ENCODE measurements at places on chromosomes 2 and 18.

- DNase-seq = no peak
Measured at GRCh38 chr2:156196031-156196430, 136.5 kb downstream of the NR4A2 start.

DNA sequence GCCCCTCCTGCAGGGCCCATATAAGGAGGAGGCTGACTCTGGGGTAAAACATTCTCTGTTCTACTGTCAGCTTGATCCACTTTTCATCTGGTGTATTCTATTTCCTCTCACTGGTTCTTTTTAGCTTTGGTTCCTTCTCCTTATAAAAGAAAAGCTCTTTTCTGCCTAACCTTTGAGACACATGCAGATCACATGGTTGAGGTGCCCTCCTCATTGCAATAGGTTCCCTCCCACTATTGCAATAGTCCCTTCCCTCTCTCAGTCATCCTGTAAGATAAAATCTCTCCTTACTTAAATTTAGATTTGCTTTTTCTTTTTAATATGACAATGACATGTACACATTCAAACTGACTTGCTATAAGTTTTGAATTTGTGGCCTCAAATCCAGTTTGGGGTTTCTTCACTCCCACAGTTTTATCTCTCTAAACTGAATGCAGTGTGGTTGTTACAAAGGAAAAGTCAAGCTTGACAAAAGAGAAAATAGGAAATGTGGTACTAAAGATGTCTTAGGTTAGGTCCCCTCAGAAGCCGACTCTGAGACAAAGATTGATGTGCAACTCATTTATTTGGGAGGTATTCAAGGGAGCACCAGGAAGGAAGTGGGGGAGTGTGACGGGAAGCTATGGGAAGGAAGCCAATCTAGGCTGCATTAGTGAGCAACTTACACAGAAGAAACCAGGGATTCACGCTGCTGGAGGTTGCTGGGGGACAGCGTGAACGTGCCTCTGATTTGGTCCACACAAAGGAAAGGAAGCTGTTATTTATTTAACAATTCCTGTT is 127.6 kb upstream of the LINC00305 start:
- no peak for DNase-seq

DNA sequence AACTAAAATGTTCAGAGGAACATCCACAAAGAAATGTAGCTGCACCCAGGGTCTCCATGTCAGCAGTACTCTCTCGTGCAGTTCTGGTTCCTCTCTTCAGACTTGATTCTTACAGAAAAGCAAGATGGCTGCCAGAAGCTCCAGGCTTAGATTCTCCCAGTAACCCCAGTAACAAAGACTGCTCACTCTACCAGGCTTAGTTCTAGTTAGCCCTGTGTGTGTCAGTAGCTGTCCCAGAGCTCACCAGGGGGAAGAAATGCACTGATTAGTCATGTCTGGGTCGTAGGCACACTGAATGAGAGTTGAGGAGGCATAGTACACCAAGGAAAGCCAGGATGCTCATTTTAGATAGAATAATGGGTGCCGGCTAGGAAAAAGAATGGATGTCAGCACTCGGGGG is 395.0 kb upstream of the NRP2 start:
- no peak for DNase-seq

GRCh38 chr2:109231996-109232705 is 103.1 kb downstream of the SH3RF3 start:
- no peak for DNase-seq

GRCh38 chr2:72894514-72894913 is 7.3 kb downstream of the SPR start:
- DNase-seq = no peak

- no peak for DNase-seq
Measured at GRCh38 chr2:179954026-179954425, 53.1 kb downstream of the CWC22 start.

DNA sequence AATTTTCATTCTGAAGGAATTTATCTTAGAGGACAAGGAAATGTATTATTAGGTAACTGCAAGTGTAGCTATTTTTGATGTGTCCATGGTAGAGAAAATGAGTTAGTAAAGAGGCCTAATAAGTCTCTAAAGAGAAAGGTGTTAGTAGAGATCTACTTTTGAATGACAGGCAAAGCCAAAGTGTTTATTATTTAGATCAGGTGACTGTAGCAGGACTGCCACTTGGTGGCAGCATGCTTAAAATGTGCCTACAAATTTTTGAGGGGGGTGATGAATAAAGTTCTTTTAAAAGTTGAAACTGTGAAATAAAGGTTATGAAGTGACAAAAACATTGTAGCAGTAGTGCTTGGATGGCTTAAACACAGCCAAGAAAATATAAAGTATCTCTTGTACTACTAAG is 421.5 kb upstream of the MEIS1 start:
- DNase-seq = no peak

GRCh38 chr2:230714136-230714480 is 1.5 kb downstream of the CAB39 start:
- DNase-seq = peak; percentile 36

- DNase-seq = no peak
Measured at GRCh38 chr2:225598426-225598825, 198.9 kb downstream of the NYAP2 start.

DNA sequence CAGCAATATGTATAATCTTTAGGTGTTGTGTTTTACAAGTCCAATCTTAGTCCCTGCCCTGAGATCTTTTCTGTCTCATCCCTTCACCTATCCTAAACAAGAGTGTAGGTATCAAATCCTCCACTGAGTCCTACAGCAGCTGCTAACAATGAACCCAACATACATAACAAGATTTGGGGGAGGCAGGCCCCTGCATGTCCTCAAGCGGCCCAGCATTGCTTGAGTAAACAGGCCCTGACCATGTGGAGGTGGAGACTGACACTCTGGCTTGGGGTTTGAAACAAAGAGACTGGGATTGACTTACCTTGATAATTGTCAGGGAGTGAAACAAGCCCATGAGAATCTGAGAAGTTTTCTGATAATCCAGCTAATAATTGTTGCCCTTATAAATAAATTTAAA is 213.4 kb downstream of the STK39 start:
- no peak for DNase-seq

- DNase-seq = no peak
Measured at GRCh38 chr18:24860978-24861680, 400.7 kb downstream of the HRH4 start.

DNA sequence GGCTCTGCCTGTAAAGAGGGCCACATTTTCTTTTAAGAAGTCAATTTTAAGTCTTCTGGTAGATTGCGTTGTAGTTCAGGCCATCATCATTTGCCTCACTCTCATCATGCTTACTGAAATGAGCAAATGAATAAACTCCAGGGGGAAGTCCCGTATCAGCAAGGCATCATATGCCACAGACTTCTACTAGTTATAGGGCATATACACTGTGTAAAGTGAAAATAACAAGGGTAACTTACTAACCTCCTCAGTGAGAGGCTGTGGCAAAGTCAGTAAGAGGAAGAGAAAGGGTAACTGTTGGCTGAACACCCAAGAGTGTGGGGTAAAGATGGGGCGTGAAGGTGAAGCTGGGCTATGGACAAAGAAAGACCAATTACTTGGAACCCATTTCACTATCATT is 456.2 kb downstream of the SPAG16 start:
- DNase-seq = no peak

DNA sequence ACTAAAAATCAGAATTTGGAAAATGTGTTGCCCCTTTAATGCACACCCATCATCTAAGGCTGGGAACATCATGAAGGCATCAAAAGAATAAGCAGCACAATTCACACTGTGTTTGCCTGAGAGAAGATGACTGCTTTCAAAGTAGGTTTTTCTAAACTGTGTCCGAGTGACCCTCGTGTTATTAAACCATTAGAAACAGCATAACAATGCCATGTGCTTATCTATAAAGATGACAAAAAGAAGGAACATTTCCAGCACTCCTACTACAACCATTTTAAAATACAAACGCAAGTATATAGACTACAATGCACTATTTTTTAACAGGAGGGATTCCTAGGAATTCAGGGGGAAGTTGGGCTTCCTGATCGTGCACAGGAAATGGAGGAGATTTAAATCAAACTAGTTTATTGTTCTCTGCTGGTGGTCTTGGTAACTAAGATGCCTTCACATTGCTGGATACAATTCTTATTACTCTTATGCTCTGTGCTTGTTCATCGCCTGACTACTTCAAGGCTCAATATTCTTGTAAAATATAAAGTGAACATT is 305.9 kb upstream of the CCDC68 start:
- DNase-seq = no peak

DNA sequence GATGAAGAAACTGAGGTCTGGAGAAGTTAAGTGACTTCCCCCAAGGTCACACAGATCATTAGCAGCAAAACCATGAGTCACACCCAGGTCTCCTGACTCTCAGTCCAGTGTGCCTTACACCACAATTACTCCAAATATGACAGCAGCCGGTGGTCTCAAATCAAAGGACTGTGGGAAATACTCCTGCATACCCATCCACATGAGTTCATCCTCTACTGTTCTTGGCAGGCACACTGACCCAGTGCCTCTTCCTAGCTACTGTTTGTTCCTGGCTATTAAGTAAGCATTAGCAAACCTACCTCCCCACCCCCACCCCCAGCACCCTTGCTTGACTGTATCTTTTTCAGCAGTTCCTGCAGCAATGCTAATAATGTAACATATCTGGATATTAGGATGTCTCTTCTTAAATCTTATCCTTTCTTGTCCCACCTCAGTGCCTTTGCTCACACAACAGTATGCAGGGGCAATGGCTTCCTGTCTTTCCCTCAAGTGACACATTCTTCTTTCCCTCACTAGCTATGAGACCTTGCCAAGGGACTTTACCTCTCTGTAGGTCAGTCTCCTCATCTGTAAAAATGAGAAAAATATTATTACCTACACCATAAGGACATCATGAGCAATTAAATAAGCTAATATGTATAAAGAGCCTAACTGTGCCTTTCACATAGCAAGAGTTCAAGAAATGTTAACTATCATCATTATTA is 46.2 kb downstream of the FAM98A start:
- no peak for DNase-seq

DNA sequence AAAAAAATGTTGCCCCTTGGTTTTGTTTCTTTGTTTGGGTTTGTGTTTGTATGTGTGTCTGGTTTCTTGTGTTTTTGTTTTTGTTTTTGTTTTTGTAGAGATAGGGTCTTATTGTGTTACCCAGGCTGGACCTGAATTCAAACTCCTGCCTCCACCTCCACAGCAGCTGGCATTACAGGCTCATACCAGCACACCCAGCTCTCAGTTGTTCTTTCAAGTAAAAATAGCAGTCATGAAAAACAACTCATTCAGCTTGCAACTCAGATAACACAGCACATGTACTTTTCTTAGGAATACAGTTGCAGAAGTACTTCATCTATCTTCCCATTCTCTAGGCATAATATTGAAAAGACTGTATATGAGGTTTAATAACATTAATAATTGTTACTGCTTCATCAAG is 37.0 kb downstream of the ZC3H8 start:
- no peak for DNase-seq

DNA sequence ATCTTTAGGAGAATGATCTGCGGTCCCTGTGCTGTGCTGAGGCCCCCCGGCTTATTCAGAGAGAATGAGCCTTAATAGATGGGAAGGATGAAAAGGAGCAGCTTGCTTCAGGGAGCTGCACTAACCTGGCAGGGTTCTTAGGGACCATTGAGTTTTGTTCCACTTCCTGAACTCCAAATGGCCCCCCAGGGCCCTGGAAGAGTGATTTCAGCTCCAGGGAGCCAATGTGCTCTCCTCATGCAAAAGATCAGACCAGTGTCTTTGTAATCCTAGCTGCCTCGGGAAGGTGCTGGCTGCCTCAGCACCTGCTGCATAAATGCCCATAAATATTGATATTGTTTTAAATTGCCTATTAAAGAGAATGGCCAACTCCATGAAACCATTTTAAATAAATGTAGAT is 210.2 kb downstream of the NCK2 start:
- DNase-seq = no peak

DNA sequence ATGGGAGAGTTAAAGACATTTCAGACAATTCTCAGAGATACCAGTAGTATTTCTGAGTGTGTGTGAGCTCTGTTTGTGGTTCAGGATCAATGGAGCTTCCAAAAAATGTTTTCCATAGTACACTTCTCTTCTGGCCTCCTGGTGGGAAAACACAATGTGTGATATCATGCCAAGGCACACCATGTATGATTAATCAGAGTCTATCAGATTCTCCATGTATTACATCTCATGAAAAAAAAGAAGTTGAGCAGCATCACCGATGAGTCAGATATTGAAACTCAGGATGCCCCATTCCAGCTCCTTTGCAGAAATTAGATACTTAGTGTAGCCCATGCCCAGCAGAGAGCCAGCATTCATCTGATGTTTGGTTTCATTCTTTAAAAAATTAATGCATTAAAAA is 620.3 kb upstream of the POU3F3 start:
- DNase-seq = no peak

- no peak for DNase-seq
Measured at GRCh38 chr2:170170281-170171040, 7.5 kb upstream of the MYO3B start.

- DNase-seq = no peak
Measured at GRCh38 chr2:165202239-165202638, 1.6 kb downstream of the SCN3A start.

- no peak for DNase-seq
Measured at GRCh38 chr18:72768681-72769229, 99.0 kb downstream of the NETO1 start.

DNA sequence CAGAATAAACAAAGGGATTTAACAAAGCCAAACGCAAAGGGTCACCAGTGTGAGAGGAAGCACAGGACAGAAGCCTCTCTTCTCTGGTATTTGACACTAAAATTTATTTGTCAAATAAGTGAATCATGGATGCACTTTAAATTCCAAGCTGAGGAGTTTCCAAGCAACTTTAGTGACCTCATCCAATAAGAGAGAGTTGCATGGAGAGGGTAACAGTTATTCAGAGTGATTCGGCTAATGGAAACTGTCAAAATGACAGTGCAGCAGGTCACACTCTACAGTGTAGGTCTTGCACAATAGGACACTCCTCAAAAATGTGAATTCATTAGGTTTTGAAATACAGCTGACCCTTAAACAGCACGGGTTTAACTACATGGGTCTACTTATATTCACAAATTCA is 103.9 kb upstream of the ACVR1C start:
- no peak for DNase-seq

DNA sequence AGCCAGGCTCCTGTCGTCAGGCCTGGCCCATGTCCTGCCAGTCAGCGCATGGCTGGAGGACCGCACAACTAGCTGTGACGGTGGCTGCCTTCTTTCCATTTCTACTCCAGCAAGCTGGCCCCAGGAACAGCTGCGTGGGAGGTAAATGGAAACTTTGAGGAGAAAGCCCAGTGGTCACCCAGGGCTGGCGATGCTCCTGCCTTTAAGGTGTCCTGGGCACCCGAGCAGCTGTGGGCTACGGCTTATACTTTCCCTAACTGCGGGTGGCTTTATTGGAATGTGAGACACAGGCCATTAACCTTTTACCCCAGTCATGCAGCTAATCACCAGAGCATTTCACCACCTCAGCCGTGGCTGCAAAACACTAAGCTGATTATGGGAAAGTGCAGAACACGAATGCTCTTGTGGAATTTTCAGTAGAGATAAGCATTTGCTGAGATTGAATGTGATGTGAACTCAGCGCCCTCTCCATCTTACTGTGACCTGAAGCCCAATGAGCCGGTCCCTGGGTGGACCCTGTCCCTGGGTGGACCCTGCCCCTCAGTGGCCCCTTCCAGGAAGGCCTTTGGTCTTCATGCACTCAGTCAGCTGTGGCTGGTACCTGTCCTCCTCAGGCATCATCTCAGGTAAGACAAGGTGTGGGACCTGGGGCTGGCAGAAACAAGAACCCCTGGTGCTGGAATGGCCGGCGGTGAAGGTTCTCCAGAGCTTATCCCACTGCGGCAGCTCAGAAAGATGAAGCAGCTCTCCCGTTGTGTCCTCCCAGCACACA is 275.4 kb upstream of the HS6ST1 start:
- DNase-seq = no peak

GRCh38 chr2:161352719-161353118 is 44.5 kb downstream of the PSMD14 start:
- DNase-seq = no peak

- no peak for DNase-seq
Measured at GRCh38 chr2:147108548-147108947, 736.3 kb upstream of the ACVR2A start.

Data from activated naive CD8-positive, alpha-beta T cell treated with anti-CD3 and anti-CD28 coated beads, Interleukin-2, amount 50 U/mL, for 24 hours (primary cell).